Esophagus squamous epithelium (tissue), 5 donors: ENCODE measurements at places on chromosomes 7 and 10.

GRCh38 chr7:90788052-90788451 lies 191.9 kb downstream of the CDK14 start:
- DNase-seq, result no peak

DNA sequence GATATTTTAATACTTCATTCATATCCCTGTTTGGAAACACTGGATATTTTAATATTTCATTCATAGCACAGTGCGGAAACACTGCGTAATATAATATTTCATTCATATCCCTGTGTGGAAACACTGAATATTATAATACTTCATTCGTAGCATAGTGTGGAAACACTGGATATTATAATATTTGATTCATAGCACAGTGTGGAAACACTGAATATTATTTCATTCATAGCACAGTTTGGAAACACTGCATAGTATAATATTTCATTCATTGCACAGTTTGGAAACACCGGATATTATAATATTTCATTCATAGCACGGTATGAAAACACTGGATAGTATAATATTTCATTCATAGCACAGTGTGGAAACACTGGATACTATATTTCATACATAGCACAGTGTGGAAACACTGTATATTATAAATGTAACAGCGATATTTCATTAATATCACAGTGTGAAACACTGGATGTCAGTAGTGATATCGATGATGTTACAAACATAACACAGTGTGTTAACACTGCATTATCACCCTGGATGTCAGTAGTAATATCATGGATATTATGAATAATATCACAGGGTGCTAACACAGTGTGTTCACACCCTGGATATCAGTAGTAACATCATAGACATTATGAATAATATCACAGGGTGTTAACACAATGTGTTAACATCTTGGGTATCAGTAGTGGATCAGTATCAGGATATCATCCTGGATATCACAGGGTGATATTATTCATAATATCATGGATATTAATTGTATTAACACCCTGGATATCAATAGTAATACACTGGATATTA lies 2.9 kb upstream of the TMEM225B start:
- no peak for DNase-seq

GRCh38 chr10:93390306-93391090 lies 91.6 kb downstream of the MYOF start:
- no peak for DNase-seq

DNA sequence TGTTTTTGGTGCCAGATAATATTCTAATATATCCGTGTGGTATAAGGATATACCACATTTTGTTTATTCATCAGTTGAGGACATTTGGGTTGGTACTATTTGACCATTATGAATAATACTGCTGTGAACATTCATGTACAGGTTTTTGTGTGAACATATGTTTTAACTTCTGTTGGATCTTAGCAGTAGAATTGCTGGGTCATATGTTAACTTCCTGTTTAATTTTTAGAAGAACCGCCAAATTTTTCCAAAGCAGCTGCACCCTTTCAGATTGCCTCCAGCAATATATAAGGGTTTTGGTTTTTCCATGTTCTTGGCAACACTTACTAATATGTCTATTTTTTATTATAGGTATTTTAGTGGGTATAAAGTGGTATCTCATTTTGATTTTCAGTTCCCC lies 22.8 kb downstream of the VPS26A start:
- no peak for DNase-seq

GRCh38 chr10:84948644-84949043 lies 620.3 kb downstream of the CCSER2 start:
- DNase-seq, result no peak

DNA sequence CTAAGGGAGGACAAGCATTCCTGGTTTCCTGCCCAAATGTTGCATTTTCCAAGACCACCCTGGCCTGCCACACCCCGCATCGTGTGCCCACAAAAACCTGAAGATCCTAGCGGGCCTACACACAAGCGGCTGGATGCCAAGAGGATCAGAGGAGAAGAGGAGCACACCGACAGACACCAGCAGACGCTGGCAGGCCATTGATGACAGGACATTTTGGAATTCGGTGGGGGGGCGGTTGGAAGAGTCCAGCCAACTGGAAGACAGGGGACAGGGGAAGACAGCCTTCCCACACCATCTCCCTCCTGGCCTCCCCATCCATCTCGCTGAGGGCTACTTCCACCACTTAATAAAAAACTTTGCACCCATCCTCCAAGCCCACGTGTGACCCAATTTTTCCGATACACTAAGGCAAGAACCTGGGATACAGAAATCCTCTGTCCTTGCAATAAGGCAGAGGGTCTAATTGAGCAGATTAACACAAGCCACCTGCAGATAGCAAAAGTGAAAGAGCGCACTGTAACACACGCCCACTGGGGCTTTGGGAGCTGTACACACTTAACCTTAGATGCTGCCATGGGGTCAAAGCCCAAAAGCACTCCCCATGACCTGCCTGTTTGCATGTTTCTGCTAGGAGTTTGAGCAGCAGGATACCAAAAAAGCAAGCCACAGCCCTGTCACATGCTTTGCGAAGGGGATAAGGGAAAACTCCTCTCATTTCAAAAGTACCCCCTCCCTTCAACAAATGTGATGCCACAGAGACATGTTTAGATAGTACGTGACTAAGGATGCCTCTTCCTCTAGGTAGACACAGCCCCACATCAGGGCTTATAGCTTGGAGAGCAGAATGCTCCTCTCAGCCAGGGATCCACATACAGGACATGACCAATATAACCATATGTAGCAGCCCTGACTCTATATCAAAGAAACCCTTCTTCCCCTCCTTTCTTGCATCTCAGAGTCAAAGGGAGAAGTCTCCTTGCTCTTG lies 13.4 kb upstream of the SMNDC1 start:
- no peak for DNase-seq

DNA sequence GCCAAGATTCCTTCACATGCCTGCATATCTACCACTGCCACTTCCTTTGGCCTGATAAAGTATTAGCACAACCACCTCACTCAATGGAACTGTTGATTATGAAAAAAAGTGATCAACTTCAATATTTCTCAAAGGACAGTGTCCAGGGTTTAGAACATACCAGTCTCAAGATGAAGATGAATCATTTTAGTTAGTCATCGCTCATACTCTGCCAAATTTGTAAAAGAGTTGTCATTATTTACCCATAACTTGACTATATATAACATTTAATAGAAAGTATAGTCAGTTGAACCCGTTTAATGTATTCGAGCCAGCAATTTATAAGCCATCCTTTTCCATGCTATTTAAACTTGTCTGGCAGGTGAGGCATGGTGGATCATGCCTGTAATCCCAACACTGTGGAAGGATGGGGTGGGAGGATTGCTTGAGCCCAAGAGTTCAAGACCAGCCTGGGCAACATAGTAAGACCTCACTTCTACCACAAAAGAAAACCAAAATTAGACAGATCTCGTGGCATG lies 33.2 kb downstream of the SPAM1 start:
- DNase-seq, result no peak

DNA sequence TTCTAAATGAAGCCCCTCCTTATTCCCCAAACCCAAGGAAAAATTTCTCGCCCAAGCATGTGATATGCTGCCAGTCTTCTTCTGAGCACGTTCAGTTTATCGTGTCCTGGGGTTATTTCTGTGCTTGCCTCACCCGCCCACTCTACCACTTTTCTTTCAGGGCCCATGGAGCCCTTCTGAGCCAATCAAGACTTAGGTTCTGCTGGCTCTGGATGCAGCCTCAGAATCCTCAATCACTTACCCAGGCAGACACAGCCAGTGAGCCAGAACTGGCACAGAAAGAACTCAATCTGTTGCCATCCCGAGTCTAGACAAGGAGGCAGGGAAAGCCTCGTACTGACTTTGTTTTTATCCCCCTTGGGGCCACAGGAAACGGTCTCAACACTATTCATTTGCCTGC lies 34.2 kb upstream of the C10orf90 start:
- DNase-seq, result no peak

- no peak for DNase-seq
These were observed 41.9 kb downstream of the CDK1 start for GRCh38 chr10:60820093-60820754.

DNA sequence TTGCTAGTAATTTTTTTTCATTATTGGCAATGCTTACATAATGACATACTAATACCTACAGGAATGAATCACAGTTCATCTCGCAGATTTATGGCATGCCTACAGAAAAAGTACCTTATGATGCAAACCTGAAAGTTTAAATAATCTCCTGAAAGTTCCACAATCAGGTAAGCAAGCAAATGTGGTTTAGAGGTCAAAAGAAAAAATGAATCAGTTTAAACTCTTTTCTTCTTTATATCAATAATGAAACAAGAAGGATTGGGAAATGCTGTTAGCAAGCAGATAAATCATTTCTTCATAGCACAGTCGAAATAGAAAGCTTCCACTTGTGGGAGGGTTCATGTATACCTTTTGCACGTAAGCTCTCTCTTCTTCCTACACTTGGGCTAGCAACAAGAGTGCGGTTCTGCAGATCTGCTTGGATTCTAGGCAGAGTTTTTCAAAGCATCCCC lies 53.7 kb upstream of the MTPN start:
- DNase-seq, result no peak

- no peak for DNase-seq
These were observed 198.6 kb downstream of the TMEM178B start for GRCh38 chr7:141272417-141272816.

- no peak for DNase-seq
These were observed 71.0 kb downstream of the SEMA3D start for GRCh38 chr7:85115862-85116261.

- no peak for DNase-seq
These were observed 68.0 kb downstream of the LANCL2 start for GRCh38 chr7:55432939-55433784.

DNA sequence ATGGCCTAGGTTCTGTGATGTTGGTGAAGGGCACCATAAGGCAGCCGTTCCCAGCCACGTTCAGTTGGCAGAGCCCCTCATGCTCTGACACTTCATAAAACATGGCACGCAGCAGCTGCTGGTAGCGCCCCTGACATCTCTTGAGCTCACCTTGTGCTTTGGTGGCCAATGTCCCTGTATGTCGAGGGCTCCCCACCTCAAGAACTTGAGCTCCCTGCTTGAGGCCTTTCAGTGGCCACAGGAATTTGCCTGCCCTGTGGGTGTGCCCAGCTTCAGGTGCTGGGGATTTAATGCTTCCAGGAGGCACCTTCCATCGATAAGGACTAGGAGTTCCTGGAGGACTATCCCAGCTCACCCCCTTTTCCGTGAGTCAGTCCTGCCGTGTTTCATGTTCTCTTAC lies 9.5 kb upstream of the ZNF32 start:
- no peak for DNase-seq

DNA sequence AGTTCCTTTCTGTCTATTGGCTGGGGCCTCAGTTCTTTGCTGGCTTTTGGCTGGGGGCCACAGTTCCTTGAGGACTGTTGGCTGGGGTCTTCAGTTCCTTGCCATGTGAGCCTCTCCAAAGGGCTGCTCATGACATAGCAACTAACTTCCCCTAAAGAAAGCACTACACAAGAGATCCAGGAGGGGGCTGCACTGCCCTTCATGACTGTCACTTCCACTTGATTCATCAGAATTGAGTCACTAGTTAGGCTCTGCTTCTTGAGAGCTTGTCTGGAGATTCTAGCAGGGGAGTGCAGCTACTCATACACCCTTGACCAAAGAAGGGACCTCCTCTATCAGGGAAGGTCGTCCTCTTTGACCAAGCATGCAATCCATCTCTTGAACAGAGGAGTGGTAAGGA lies 38.0 kb upstream of the MKX start:
- no peak for DNase-seq

- DNase-seq, result no peak
These were observed 47.2 kb downstream of the PAX2 start for GRCh38 chr10:100792574-100792973.

GRCh38 chr7:30238721-30239441 lies 45.5 kb upstream of the ZNRF2 start:
- DNase-seq, result no peak

DNA sequence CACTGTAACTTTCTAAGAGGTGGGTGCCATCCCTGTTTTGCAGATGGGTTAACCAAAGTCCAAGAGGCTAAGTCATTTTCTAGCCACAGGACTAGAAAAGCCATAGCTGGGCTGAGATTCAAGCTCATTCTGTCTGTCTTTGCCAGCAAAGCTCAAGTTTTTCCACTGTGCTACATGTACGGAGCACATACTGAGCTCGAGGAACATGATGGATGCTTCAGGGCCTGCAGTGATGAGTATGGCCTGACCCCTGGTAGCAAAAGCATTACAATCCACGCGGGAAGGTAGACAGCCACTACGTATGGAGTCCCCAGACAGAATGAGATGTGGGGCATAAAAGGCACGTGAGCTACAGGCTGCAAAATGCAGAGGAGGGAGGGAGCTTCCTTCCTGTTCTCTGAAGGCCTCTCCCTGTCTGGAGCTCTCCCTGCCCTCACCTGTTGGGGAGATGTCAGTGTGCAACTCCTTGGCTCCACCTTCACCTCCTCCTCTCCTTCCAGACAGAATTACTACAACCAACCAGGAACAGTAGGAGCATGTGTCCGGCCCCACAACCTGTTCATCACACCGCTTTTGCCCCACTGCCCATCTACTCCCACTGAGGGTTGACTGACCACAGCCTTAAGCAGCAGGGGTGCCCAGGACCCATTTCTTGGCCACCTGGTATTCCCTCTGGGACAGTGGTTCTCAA lies 16.4 kb downstream of the ITPRIP start:
- DNase-seq, result no peak

GRCh38 chr7:22675917-22676343 lies 51.1 kb upstream of the IL6 start:
- DNase-seq, result no peak

DNA sequence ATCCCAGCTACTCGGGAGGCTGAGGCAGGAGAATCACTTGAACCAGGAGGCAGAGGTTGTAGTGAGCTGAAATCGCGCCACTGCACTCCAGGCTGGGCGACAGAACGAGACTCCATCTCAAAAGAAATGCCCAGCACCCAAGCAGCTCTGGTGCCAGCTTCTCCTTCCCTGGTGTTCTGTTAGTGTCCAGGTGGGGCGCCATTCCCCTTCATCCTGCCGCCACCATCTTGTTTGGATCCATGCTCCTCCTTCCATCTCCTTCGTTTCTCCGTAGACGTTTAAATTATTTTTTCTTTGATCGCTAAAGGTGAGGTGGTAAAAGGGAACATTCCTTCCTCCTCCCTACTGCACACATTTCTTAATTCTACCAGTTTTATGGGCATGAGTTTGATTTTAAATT lies 30.3 kb downstream of the PROSER2 start:
- no peak for DNase-seq

GRCh38 chr10:116730464-116731260 lies 11.7 kb downstream of the HSPA12A start:
- DNase-seq, result no peak
